Activated naive CD8-positive, alpha-beta T cell treated with anti-CD3 and anti-CD28 coated beads, Interleukin-2, amount 10 ng/mL, durations not matched to agents 7 days and 5 days (primary cell): ENCODE measurements at places on chromosomes 11 and 22.

DNA sequence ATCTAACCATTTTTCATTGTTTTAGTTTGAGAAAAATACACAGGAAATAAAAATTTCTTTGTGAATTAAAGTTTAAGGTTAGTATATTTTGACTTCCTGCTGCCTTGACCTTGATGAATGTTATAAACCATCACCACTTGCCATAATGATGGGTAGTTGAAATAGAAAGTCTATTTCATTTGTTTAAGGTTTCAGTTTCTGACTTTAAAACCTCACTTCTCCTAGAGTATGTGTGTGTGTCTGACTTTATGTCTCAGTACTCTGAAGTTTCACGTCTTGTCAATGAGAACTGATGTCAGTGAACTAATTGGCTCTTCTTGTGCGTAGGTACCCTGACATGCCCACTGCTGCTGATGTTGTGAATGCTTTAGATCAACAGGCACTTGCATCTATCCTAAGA lies 188.2 kb downstream of the METTL15 start:
- no peak overlapping the region for H3K4me3 ChIP-seq
- H3K4me1 ChIP-seq, result peaks cover 4% of the 10 kb centered on the region
- no peaks in the 10 kb centered on the region for H3K27me3 ChIP-seq
- peak overlapping the region; percentile 32 for H3K27ac ChIP-seq
- no peak for DNase-seq
- H3K36me3 ChIP-seq, result peaks cover 24% of the 10 kb centered on the region

DNA sequence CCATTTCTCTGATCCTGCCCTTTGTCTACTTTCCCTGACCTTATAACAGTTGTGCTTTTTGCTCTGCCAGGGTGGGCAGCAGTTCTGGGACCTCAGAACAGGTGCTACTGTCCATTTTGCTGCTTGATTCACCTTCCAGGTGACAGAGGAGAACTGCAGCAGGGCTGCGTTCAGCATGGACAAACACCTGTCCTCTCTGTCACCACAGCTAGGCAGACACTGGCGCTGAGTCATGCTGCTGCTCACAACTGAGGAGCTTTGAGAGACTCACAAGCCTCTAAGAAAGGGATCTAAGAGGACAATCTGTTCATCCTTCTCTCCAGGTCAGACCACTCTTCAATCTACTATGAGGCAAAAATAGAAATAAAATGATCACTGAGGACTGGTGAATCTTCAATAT lies 1144.5 kb upstream of the CCDC90B start:
- no peak for DNase-seq
- no peaks in the 10 kb centered on the region for H3K4me1 ChIP-seq
- H3K27ac ChIP-seq, result no peak overlapping the region
- H3K36me3 ChIP-seq, result no peaks in the 10 kb centered on the region

DNA sequence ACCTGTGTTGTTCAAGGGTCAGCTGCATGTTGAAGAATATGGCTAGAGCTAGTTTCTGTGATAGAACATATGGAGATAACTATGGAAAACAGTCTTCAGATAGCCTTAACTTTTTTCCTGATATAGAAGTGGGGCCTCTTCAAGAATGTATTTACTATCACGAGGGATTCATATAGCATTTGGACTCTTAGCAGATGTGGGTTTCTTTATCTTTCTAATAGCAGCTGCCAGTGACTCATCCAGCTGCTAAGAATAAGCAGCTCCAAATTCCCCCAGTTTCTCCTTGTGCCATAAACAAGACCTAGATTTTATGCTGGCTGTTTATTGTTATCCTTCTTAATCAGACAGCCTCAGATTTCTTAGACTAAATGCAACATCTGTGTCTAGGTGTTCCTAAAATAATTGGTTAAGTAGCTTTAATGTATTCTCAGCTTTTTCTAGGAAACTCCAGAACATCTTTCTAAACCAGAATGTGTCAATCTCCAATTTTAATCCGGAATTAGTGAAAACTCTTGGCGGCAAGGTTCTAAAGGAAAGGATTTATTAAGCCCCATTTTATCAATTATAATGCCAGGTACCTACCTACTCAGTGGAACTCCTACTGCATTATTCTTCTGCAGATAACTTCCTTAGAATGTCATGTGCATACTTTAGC lies 119.8 kb downstream of the CSTPP1 start:
- DNase-seq, result no peak
- H3K27me3 ChIP-seq, result no peaks in the 10 kb centered on the region
- no peak overlapping the region for H3K27ac ChIP-seq
- peaks cover 5% of the 10 kb centered on the region for H3K4me1 ChIP-seq

GRCh38 chr11:46493791-46494190 lies 100.0 kb downstream of the AMBRA1 start:
- peaks cover 7% of the 10 kb centered on the region for H3K36me3 ChIP-seq
- no peak overlapping the region for H3K4me3 ChIP-seq
- H3K27me3 ChIP-seq, result no peaks in the 10 kb centered on the region
- no peak for DNase-seq

GRCh38 chr22:24592851-24593558 lies at the start of gene LRRC75B:
Gene LRRC75B, minus strand, starts transcription at chr22:24593073. Its CDS starts 34 bp downstream, at chr22:24593039.
- H3K36me3 ChIP-seq, result peaks cover 1% of the 10 kb centered on the region
- peak; percentile 68 for DNase-seq
- peak within 1 kb of the TSS; percentile 87 for H3K4me3 ChIP-seq
- peak within 1 kb of the TSS; percentile 69 for H3K27ac ChIP-seq
- peaks cover 6% of the 10 kb centered on the region for H3K27me3 ChIP-seq
- H3K4me1 ChIP-seq, result peaks cover 10% of the 10 kb centered on the region

DNA sequence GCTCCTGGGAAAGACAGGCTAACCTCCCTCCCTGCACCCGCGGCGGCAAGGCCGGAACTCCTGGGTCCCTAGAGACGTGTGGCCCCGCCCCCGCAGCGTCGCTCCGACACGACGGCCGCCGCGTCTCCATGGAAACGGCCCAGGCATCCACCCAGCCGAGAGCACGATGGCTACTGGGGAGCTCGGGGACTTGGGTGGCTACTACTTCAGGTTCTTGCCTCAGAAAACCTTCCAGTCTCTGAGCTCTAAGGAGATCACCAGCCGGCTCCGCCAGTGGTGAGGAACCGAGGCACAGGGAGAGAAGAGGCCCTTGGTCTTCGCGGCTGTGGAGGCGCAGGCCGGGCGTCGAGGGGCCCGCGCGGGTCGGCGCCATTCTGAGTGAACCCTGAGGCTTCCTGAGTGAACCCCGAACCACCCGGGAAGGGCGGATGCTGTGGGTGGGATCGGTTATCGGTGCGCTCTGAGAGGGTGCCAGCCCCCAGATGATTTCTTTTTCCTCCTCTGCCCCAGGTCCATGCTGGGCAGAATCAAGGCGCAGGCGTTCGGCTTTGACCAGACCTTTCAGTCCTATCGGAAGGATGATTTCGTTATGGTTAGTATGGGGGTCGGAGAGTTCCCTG lies at the start of gene CFAP300:
Gene CFAP300 (plus strand): TSS at position 133 of the 620 bp plus-strand sequence. CDS start 34 bp downstream, at position 167.
- H3K36me3 ChIP-seq, result no peaks in the 10 kb centered on the region
- H3K4me1 ChIP-seq, result peaks cover 7% of the 10 kb centered on the region
- DNase-seq, result peak; percentile 63
- H3K27ac ChIP-seq, result no peak within 1 kb of the TSS
- H3K4me3 ChIP-seq, result peak within 1 kb of the TSS; percentile 66

GRCh38 chr11:118618115-118618990 lies 10.9 kb downstream of the PHLDB1 start:
- peaks cover 18% of the 10 kb centered on the region for H3K27me3 ChIP-seq
- peaks cover 6% of the 10 kb centered on the region for H3K4me1 ChIP-seq
- no peaks in the 10 kb centered on the region for H3K36me3 ChIP-seq
- no peak overlapping the region for H3K27ac ChIP-seq
- DNase-seq, result peak; percentile 21
